Activated CD4-positive, CD25-positive, alpha-beta regulatory T cell treated with anti-CD3 and anti-CD28 coated beads, Interleukin-2, amount 50 U/mL, for 16 hours (primary cell): ENCODE measurements at places on chromosomes 16 and 17.

DNA sequence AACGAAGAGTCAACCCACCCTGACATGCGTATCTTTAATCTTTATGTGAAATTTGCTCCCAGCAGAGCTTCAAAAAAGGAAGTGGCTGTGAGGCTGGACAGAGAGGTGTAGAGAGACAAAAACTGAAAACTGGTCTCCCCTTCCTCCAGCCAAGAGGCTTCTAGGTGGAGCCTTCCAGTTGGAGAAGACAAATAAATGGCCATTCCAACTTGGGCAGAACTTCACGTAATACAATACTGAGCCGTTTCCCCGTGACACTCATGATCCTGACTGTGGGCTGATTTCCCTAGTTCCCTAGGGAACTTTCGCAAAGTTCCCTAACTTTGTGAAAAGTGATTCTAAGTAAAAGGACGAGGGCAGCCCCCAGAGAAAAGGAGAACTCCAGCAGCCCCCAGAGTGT, 78.8 kb downstream of the ZFHX3 start:
- no peak for DNase-seq

GRCh38 chr17:76585649-76586593, at the start of gene ST6GALNAC2:
TSS of gene ST6GALNAC2 (minus strand) at chr17:76585860. CDS start at chr17:76585808, 52 bp downstream.
- DNase-seq: no peak

DNA sequence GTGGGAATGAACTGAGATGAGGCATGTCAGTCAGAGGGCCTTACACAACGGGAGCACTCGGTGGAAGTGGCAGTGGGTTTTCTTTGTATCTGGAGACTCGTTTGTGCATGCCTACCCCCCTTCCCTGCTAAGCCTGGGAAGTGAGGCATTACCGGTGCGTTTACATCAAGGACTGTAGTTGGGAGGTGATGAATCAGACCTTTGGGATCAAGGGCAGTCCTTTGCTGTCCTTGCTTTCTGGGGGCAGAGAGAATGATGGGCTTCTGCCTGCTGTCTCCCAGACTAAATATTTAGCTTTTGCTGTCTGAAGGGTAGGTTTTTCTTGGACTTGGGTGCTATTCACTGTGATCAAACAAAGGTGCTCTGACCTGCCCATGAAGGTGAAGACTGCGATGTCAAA, 83.0 kb downstream of the WWP2 start:
- no peak for DNase-seq

GRCh38 chr17:8791910-8792270, 7.3 kb downstream of the MFSD6L start:
- no peak for DNase-seq

- no peak for DNase-seq
Measured at GRCh38 chr17:39229274-39229913, 3.6 kb upstream of the STAC2 start.

DNA sequence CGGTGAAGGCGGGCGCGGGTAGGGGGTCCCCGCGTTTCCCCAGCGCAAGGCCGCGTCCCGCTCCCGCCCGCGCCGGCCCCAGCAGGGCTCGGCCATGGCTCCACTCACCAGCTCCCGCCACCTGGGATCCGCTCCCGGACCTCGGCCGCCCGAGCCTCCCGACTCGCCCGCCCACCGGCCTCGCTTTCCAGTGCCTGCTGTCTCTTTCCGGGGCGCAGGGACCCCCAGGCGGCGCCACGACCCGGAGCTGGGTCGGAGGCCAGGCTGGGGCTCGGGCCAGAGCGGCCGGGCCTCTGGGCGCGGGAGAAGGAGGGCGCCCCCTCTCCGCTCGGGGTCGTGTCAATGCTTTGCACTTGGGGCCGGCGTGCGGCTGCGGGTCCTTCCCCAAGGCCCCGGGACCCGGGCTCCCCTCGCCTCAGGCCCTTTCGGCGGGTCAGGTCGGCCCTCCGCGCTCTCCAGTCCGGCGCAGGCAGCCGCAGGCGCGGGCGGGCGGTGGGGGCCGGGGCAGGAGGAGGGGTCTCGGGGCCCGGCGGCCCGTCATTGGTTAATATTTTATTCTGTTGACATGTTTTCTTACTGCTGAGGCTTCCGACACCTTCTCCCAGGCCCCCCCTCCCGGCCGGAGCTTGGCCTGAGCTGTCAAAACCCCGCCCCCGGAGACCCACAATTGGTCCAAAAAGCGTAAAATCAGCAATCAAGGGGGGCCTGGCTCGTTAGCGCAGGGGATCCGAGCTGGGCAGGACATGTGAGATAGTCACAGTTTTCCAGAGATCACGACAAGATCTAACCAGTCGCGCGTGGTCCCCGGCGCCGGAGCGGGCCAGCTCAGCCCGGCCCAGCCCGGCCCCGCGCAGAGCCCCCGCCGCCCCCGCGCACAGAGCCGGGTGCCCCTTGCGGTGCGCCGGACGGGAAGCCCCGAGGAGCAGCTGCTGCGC, at the start of gene TBX2:
TSS of gene TBX2 (plus strand) at position 713 of the 935 bp plus-strand sequence. CDS start 334 bp downstream, outside the sequence.
- no peak for DNase-seq

GRCh38 chr17:60165223-60165622, 15.4 kb downstream of the CA4 start:
- DNase-seq: no peak

DNA sequence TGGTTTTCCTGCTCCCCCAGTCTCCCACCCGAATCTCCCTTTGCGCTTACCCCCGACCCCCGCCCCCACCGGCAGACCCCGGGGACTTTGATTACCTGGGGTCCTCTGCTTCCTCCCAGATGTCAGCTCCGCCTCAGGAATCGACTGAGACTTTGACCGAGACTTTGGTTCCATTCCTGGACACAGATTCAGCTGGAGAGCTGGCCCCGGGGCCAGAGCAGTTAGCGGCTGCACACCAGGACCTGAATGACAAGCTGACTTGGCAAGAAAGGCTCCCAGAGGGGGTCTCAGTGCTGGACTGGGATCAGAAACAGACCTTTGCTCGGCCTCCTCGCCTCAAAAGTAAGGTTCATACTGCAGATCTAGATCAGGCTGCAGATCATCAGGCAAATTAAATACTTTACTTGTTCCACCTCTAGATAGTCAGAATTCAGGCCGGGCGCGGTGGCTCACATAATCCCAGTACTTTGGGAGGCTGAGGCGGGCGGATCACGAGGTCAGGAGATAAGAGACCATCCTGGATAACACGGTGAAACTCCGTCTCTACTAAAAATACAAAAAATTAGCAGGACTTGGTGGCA, 60.3 kb upstream of the FBXO47 start:
- DNase-seq: no peak

DNA sequence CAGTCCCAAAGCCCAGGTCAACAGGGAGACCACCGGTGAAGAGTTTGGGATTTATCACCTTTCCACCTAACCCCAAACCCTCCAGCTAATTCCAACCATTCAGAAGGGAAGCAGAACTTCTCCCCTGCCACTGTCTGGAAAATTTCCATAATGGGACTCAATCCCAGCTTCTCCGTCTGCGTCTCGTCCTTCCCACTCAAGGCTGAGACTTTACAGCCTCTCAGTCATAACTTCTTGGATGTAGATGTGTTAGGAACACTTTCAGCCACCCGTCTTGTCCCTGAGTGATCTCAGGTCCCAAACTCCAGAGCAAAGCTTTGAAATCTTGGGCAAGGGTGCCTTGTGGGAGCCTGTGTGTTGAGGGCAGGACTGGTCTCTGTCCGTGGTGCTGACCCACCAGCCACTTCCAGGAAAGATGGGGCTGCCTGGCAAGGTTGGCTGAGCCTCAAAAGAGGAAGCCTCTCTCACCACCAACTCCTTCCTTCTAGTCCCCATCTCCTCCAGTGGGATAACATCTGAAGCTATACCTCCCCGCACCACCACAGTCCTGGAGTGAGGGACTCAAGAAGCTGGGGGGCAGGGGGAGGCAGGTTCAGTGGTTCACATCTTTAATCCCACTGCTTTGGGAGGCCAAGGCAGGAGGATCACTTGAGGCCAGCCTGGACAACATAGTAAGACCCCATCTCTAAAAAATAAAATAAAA, 9.3 kb downstream of the GAS2L2 start:
- DNase-seq: no peak

- no peak for DNase-seq
Measured at GRCh38 chr16:49675413-49675812, 180.5 kb downstream of the ZNF423 start.

- DNase-seq: no peak
Measured at GRCh38 chr16:68436581-68436980, 11.7 kb downstream of the SMPD3 start.

GRCh38 chr16:23279721-23280153, 22.4 kb upstream of the SCNN1B start:
- no peak for DNase-seq

DNA sequence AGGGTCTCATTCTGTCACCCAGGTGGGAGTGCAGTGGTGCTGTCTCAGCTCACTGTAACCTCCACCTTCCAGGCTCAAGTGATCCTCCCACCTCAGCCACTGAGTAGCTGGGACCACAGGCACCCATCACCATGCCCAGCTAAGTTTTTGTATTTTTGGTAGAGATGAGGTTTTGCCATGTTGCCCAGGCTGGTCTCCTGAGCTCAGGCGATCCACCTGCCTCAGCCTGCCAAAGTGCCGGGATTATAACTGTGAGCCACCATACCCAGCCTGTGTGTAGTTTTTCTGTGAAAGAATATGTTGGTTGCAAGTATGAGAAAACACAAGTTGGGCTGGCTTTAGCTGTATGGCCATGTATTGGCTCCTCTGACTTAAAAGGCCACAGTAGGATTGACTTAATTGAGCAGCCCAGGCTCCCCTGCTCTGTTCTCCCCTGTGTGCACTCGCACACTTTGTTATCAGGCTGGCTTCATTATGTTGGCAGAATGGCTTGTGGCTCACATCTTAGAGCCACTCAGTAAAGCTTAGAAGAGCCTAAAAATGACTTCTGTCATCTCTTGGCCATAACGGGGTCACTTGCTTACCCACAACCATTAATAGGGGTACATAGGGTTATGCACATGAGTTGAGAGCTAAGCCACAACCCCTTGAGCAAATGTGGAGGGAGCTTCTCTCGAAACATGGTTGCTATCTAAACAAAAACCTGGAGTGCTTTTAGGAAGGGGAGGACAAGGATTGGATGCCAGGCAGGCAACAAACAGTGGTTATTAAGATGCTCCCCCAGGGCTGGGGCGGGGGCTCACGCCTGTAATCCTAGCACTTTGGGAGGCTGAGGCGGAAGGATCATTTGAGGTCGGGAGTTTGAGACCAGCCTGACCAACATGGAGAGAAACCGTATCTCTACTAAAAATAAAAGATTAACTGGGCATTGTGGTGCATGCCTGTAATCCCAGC, 6.1 kb downstream of the HAPSTR1 start:
- DNase-seq: no peak

- no peak for DNase-seq
Measured at GRCh38 chr17:42409523-42410318, 13.3 kb downstream of the CAVIN1 start.

DNA sequence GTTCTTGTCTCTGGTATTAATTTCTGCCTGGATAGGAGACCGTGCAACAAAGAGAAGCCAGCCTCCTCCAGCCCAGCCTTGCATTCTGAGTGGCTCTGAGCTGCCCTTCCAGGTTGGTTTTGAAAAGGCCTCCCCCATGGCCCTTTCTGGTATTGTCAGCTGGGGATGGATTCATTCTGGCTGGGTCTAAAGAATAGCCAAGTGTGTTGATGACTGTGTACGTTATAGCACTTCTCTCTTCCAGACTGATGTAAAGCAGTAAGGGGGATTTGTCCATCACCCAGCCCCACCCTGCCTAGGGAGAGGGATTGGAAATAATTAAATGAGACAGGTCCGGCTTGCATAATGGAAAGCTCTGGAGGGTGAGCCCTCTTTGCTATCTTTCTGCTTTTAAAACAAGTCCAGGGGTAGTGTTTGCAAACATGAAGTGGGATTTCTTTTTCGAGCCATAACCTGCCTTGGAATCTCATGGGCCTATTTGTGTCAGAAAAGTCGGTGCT, 146.4 kb downstream of the MSI2 start:
- no peak for DNase-seq
